ENCODE measurements at places on chromosomes 2 and 18.

GRCh38 chr18:44974174-44974573 lies 293.5 kb downstream of the SETBP1 start:
- DNase-seq: no peak

GRCh38 chr2:8441986-8442385 lies 239.9 kb upstream of the ID2 start:
- DNase-seq: no peak

- DNase-seq: no peak
These were observed 339.8 kb upstream of the LINC00305 start for GRCh38 chr18:64488698-64489097.

DNA sequence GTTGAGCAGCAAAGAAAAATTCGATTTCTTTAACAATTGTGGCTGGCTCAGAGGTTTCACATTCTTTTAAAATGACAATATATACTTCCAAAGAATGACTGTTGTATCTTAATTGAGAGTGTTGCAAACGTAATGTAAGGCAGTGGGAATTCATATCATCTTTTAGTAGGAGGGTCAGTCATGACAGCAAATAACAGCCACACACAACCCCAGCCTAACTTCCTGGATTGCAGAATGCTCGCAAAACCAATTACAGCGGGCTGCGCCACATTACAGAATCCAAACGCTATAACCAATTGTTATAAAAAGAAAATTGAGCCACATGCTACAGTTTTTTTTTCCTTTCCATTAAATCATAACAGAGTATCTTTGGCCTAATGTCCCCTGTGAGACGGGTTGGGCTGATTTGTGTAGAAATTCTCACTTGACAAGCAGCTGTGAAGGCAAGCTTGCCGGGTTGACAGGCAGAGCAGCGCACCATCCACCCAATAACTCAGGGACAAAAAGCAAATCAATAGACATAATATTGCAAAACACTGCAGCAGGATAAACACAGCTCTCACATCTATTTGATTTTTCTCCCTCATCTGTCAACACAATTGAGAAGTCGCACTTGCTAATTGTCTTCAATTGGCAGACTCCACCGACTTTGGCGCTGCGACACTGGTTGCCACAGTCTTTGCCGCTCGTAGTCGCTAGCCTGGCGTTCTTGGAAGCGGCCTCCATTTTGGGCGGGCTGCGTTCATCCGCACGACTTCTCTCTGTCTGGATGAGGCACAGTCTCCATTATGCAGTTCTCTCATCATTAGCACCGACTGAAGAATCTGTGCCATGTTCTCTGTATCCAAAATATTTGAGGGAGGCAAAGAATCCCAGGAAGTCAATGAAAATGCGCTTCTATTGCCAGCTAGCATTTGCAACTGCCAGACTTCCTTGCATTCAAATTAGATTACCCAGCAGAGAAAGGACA lies 95.0 kb upstream of the CCDC68 start:
- DNase-seq: no peak

- DNase-seq: no peak
These were observed 42.2 kb downstream of the KIDINS220 start for GRCh38 chr2:8794923-8795825.

GRCh38 chr2:173872714-173873113 lies 92.5 kb downstream of the SP3 start:
- no peak for DNase-seq

DNA sequence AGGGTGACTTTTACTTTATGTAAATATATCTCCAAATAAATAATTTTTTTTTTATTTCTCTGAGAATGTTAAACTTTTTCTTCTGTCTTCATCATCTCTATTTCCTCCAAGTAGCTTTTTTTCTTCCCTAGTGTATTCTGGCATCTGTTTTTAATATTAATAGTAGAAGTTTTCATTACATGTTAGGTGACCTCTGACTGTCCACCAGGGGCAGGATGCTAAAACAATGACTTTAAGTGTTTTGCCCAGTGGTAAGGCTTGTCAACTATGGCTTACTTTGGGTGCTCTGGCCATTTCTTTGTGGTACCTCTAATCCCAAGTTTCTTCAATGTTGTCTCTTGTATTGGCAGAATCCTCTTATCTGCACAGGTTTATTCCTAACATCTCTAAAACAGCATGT lies 127.1 kb downstream of the SRBD1 start:
- no peak for DNase-seq

- no peak for DNase-seq
These were observed 33.1 kb downstream of the XIRP2 start for GRCh38 chr2:166921261-166921896.
